Mesenteric fat pad (tissue), 1 donor: ENCODE measurements at places on chromosomes 7 and 10. TPM values are rescaled to one million over a fixed set of nuclear protein-coding genes. Genes with fewer than 3 reads are reported as not detected.

GRCh38 chr7:49091519-49091918, 167.2 kb downstream of the CDC14C start:
- DNase-seq = no peak

Gene ZNF804B
- not detected for total RNA-seq

DNA sequence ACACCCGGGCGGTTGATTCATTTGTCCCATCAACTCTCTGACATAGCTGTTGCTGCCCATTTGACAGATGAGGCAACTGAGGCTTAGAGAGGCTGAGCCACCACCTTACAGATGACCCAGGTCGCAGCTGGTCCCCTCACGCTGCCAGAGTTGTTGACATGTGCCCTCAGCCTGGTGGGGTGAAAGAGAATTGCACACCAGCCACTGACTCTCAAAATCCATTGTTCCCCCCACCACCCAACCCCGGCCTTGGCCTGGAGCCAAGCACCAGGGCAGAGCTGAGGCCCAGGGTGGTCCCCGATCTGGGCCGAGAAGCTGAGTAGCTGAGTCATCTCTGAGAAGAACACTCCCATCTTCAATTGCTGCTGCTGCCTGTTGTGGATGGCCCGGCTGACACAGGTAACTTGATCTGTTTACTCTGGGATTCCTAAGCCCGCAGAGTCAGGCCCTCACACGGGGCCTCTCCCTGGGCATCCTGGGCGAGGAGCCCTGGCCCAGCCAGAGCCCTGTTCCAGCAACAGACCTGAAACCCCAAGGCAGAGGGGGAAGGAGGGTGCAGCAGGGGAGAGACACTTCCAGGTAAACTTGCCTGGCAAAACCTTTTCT, 27.5 kb downstream of the PVRIG start:
- DNase-seq = no peak

Gene TRUB1
- 5.2 TPM for total RNA-seq

Gene ARL5B
- 16.8 TPM for total RNA-seq

Gene GATA3
- 5.5 TPM for total RNA-seq

Gene ZNF33B
- 8.5 TPM for total RNA-seq

- no peak for DNase-seq
These were observed 296.4 kb upstream of the MKLN1 start for GRCh38 chr7:131031099-131031868.

DNA sequence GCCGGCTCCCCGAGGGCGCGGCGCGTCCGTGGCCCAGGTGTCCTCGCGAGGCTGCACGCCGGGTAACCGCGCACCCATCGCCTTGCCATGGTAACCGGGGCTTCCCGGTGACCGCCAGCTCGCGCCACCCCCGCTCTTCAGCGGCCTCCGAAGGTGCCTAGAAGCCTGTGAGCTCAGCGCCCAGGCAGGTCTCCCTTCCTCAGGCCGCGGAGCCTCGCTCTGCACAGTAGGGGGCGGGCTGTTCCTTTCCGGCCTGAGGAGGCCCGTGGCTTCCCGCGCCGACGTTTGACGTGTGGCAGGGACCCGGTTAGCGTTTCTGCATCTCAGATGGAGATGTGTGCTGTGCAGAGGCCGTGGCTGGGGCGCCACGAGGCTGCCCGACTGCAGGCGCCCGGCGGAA, 117.1 kb downstream of the DYNC2I1 start:
- no peak for DNase-seq

DNA sequence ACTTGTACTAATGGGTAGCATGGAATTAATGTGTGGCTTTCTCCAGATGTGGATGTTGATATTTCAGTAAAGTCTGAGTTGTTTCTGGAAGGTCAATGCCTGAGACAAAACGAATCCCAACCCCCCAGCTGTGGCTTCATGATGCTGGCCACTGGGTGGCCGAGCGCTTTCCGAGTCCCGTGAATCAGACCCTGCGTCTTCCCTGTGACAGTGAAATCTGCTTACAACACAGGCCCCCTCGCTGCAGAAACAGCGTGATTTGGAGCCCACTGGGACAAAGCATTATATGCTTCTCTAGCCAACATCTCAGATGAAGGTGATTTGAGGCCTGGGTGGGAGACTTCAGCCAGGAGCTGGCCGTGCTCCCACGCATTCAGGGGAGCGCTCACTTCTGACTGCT, 124.7 kb downstream of the WDR37 start:
- DNase-seq = peak; percentile 77

DNA sequence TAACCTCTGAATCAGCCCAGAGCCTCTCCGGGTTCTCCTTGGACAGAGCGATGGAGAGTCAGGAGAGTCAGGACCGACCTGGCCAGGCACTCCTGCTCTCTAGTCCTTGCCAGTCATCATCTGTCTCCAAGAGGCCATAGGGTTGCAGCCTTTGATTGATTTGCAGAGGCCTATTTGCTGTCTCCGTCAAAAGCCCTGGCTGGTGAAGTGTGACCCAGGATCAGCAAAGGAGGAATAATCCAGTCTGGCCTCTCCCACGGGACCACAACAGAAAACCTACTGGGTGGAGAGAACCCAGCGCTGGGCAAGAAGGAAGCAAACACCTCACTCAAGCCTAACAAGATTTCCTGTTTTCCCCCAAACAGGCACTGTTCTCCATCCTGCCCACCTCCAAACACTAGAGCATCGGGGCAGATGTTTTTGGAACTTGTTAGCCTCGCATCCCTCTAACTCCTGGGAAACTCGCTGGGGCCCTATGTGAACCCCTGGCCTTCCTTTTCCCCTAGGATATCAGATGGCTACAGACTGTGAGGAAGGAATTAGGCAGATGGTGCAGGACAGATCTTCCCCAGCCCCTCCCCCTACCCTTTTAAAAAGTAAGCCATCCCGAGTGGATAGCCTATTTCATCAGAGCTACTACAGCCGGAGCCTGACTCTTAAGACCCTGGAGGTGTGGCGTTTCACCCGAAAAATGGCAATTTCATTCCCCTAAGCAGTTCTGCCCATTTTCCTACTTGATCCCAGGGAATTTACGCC, 54.3 kb downstream of the PODXL start:
- no peak for DNase-seq

Gene CXCL12
- 347 TPM for total RNA-seq

DNA sequence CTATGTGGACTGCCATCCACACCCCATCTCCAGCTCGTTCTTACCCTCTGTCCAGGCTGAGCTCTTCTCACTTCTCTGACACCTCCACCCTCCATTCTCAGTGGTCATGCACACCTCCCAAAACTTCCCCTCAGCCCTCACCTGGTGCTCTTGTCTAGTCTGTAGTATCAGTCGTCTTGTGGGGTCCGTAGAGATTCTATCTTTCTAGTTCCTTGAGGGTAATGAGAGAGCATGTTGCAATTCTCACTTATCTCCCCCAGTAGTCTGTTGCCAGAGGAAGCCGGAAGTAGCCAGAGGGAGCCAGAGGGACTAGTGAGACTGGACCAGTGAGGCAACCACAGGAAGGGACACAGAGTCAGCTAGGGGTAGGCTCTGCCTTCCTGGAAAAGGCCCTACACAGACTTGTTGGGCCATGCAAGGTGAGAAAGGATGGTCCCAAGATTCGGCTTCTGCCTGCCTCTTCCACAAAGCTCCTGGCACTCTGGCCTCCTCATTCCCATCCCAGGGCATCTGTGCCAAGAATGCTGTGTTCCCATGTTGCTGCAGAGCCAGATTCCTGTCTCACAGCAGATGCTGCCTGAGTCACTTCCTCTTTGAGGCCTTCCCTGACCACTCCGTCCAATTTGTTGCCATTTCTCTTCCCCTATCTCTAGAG, 50.6 kb upstream of the DUSP5 start:
- DNase-seq = peak; percentile 69

DNA sequence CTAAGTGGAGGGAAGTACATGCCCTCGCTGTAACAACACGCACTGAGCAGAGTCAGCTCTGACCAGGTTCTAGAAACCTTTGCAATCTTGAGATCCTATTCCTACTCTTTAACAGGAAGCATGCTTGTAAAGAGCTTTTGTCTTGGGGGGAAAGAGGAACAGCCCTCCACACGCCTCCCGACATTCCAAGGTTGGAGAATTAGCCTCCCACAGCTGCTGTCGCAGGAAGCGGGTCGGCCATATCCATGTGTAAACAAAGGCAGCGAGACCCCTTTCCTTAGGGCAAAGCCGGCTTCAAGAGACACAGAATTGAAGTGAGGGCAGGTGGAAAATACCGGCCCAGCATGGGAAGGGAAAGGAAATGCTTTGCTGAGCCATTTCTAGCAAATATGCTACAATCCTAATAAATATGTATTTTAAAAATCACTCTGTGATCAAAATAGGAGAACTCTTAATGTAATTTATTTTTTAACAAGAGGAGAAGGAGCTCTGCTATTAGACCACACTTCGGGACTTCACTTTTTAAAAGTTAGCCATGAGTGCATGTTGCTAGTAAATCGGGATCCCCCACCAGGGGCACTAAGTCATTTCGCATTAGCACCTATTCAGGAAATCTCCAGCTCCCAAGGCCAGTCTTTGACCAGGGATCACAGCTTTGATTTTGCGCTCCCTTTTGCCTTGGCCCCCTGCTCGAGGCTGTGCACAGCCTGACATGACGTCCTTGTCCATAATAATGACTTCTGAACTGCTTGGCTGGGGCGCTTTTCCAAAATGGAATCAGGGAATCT, 55.9 kb downstream of the FAM204A start:
- DNase-seq = no peak

Gene ABCF2
- total RNA-seq = 38.1 TPM

DNA sequence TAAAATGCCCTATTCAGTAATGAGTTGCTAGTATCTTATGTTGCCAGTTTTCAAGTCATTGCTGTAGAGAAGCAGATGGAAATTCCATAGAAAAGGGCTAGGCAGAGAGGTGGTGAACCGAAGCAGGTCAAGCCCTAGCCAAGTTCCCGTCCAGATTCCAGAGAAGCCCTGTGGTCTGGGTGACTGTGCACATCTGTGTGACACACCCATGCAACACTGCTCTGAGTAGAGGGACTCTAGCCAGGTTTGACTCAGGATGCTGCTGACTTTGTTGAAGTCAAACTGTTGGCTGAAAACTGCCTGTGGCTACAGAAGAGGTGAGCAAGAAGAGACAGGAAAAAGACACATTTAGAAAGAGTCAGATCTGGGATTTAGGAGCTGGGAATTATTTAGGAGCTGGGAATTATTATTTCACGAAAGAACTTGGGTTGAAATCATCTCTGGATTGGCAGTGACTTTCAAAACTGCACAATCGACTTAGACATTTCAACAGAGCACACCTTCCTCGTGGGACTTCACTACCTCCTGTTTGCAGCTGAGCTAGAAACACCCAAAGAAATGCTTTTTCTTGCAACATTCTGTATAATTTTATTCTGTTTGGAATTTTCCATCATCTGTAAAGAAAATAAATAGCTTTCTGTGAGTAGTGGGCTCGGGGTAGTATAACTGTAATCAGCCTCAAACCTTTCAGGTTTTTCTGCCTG, 149.1 kb upstream of the PRKCQ start:
- DNase-seq = no peak

- DNase-seq = no peak
These were observed 225.7 kb downstream of the RPS24 start for GRCh38 chr10:78259391-78259790.

GRCh38 chr7:73865738-73866445, 4.9 kb downstream of the TMEM270 start:
- no peak for DNase-seq

GRCh38 chr7:120567204-120567603, 290.7 kb downstream of the TSPAN12 start:
- DNase-seq = no peak

Gene VSTM4
- total RNA-seq = 41.7 TPM

GRCh38 chr7:40192036-40192435, 57.2 kb downstream of the SUGCT start:
- no peak for DNase-seq

- DNase-seq = no peak
These were observed 134.0 kb upstream of the SEMA3A start for GRCh38 chr7:84328571-84328970.

- DNase-seq = no peak
These were observed 64.9 kb upstream of the C1QL3 start for GRCh38 chr10:16586358-16587138.

- no peak for DNase-seq
These were observed 4.4 kb downstream of the SHTN1 start for GRCh38 chr10:117000580-117000979.

DNA sequence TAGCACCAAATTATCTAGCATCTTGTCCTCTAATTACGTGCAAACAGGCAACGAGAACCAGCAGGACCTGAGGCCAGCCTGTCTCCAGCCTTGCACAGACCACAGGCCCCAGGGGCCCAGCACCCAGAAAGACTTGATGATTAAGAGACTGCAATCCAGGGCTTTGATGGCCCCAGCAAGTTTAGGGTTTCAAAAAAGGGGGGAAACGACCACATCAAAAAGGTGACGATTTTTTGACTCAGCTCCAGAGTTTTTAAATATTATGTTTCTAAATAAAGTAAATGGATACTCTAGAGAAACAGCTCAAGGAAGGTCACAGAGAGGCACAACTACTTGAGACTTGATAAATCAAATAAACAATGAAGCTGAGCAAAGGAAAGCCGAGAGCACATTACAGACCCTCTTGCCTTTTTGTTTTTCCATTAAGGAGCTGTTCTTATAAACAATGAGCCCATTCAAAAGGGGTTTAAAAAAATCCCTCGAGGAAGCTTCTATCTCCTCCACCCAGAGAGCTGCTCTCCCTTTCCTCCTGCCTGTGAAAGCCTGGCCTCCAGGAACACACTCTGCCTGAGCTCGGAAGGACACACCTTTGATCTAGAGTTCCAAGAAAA, 44.1 kb downstream of the GLI3 start:
- DNase-seq = no peak

GRCh38 chr7:12423355-12423996, 19.8 kb upstream of the VWDE start:
- DNase-seq = no peak

DNA sequence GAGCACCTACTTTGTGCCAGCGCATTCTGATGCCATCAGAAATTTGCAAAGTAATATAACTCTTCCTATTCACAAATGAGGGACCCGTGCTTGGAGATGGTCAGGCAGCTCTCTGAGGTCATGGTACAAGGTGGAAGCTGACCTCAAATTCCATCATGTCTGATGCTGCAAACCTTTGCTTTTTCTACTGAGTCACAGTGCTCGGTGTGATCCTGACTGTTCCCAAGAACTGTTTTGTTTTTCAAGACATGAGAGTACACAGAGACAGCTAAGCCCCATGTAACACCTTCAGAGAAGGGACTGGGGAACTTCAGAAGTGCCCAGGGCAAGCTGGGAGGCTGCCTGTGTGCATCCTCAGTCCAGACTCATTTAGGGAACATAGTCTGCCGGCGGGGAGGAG, 111.3 kb downstream of the FRMD4A start:
- no peak for DNase-seq

DNA sequence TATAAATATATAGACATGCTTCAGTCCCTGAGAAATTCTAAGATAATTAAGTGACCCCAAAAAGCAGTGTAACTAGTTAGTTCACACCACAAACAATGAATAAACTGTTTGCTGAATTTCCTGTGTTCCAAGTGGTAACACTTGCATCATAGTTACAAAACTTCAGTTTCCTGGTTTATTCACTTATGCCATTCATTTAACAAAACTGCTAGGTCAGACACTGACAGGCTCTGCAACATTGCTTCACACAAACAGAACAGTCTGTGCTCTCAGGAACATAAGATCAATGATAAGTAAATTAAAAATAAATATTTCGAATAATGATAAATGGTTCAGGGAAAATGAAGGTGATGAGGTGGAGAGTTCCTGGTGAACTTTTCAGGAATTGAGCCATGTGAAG, 133.3 kb upstream of the NAMPT start:
- no peak for DNase-seq

Gene STK17A
- total RNA-seq = 29.4 TPM

- DNase-seq = no peak
These were observed 51.1 kb upstream of the TSPAN13 start for GRCh38 chr7:16702441-16702840.

- DNase-seq = no peak
These were observed 263.5 kb upstream of the PODXL start for GRCh38 chr7:131819891-131820290.

Gene PRLHR
- total RNA-seq = not detected

GRCh38 chr10:88104223-88104622, 240.8 kb downstream of the PTEN start:
- no peak for DNase-seq
